ENCODE measurements at places on chromosomes 5 and 9.
A peak's percentile ranks its signal among the peaks of the same experiment; 100 is the strongest.

GRCh38 chr5:122674385-122674784 lies 100.5 kb upstream of the SNX2 start:
- DNase-seq = no peak

GRCh38 chr9:73133921-73134407 lies 17.7 kb upstream of the ANXA1 start:
- peak; percentile 100 for DNase-seq

DNA sequence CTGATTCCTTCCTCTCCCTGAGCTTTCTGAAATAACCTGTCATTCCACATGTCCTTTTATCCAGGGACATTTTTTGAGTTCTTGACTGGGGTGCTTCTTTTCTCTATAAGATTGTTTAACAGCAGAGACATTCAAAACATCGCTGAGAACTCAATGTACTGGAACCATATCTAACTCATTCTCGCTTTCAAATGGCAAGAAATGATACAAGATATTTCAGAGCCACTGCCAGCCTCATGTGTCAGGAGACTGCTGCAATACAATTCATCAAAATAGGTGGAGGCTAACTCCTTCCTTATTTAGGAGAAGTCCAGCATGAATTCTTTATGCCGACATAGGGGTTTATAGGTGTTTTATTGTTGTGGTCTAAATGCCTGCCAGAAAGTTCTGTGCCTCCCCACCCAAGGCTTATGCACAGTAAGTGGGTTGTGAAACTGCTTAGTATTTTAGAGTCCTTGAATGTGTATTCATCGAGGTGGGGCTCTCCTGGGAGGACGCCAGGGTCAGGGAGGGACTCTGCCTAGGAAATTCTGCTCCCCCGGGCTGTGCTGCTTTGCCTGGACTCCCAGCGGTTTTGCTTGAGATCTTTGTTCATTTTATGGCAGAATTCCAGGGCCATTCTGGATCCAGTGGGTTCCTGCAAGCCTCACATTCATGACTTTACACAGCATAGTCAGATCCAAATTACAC lies 53.9 kb downstream of the ZNF474 start:
- DNase-seq = peak; percentile 94

- no peak for DNase-seq
Observed at GRCh38 chr5:138875552-138875875, 379 bp upstream of the LRRTM2 start.

DNA sequence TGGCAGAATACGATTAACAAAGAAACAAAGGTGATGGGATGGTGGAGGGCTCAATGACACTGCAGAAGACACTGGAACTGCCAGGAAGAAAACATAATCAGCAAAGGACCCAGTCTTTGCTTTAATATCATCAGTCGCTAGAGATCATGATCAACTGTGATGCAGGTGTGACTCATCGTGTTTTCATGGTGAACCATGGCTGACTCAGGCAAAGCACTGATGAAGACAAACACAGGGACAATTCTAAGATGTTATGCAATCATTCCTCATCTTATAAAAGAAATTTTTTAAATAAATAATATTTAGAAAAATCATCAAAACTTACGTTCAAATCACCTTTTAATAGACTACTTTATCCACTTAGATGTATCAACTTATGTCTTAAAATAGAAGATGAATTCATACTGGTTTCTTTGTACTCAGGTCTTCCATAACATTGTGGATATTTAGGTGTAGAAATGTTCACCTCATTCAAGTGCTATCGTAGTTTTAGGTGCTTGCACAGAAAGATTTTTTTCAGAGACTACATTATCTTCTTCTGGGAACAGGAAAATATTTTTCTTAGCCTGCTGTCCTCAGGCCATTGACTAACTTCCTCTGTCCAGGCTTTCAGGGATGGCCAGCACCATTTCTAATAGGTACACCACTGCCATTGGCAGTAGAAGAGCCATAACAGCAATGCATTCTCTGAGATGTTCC lies 673.4 kb upstream of the MEF2C start:
- DNase-seq = peak; percentile 95

- peak; percentile 52 for DNase-seq
Observed at GRCh38 chr5:120252839-120253238, 211.3 kb upstream of the PRR16 start.

All from epithelial cell of esophagus (primary cell).